ENCODE measurements at places on chromosomes 13 and 19.

- no peak for DNase-seq
Observed at GRCh38 chr13:78638216-78638615, 20.7 kb downstream of the OBI1 start.

DNA sequence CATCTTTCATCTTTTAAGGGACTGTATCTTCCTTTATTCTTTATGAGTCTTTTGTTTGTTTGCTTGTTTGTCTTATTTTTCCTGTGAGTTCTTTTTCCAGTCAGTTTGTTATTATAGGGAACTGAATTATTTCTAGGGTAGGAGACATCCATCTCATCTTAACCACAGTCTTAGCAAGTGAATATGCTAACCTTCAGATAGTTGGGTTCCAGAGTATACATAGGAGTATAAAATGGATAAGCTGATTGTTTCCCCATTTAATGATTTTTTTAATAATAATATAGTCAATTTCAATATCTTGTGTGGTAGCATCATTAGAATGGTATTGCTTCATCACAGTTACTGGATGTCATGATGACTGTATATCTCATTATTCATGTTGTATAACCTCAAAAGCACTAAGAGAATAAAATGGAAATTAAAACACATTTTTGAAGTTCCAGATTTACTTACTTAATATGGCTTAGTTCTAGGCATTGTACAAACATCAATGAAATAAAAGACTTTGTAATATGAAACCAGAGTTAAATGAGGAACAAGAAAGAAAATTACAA, 33.0 kb downstream of the GPC6 start:
- no peak for DNase-seq

- no peak for DNase-seq
Observed at GRCh38 chr13:71090990-71091389, 776.0 kb downstream of the DACH1 start.

GRCh38 chr19:18483119-18483890, 38.6 kb downstream of the ELL start:
- no peak for DNase-seq

GRCh38 chr19:11463391-11463790, 17.5 kb downstream of the ELAVL3 start:
- no peak for DNase-seq

DNA sequence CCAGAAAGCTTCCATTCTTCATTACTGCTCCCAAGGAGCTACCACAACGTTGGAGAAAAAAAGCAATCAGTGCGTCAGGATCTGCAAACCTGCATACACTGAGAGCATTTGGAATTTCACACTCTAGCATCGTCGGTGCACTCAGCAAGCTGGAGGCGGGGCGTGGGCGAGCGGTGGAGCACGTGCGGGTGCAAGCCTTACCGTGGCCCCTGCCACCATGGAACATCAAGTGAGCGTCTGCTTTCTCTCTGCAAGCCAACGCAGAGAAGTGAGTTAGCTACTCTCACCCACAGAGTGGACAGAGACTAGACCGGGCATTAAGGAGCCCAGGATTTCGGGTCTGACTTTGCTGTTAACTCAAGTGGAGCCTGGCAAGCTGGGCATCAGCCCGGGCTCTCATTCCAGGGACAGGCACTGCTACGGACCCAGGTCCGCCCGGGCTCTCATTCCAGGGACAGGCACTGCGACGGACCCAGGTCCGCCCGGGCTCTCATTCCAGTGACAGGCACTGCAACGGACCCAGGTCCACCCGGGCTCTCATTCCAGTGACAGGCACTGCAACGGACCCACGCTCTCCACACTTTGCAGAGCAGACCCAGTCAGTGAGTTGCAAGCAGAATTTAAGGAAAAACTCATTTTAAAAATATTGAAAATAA, 124.1 kb upstream of the SPACA7 start:
- no peak for DNase-seq

GRCh38 chr19:14118165-14119051, 846 bp upstream of the PRKACA start:
- peak; percentile 15 for DNase-seq

GRCh38 chr13:99909836-99910619, 61.5 kb downstream of the ZIC5 start:
- no peak for DNase-seq

DNA sequence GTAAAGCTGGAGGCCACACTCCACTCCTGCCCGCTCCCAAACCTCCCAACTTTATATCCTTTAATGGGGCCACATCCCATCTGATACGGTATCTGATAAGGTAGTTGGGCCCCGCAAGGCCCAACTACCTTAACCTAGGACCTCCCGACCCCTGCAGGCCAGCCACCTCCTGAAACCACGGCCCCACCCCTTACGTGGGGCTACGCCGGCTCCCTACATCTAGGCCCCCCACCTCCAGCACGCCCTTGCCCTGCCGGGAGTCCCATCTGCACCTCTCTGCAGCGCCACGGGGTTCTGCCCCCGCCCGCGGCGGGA, 2.2 kb downstream of the IGFLR1 start:
- no peak for DNase-seq

- DNase-seq, result no peak
Observed at GRCh38 chr13:33073338-33073737, 57.1 kb downstream of the KL start.

- DNase-seq, result no peak
Observed at GRCh38 chr19:39299404-39299803, 3.2 kb downstream of the IFNL1 start.

- DNase-seq, result no peak
Observed at GRCh38 chr19:42816894-42817293, 51.4 kb upstream of the PSG8 start.

- DNase-seq, result no peak
Observed at GRCh38 chr13:81987677-81988357, 1646.9 kb upstream of the SPRY2 start.

- no peak for DNase-seq
Observed at GRCh38 chr19:48755084-48755641, at the start of gene FGF21. Gene FGF21 (plus strand): TSS chr19:48755524. CDS start chr19:48756237, 713 bp downstream.

DNA sequence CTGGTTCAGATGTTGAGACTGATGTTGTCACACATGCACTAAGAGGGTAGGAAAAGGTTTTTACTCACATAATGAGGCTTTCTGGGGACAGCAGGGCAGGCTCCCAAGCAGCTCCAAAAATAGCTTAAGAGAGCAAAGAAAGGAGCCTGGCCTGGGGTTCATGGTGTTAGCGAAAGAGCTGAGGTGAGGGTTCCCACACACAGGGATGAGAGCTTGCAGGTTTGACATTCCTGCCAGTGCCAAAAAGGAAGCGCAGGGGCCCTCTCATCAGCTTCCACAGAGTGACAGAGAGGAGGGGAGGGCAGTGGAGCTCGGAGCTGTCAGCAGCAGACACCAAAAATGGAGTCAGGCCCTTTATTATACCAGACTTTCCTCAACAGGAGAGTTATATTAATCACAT, 65.5 kb upstream of the FAM216B start:
- DNase-seq, result no peak

- no peak for DNase-seq
Observed at GRCh38 chr19:5345895-5346386, 5.3 kb upstream of the PTPRS start.

DNA sequence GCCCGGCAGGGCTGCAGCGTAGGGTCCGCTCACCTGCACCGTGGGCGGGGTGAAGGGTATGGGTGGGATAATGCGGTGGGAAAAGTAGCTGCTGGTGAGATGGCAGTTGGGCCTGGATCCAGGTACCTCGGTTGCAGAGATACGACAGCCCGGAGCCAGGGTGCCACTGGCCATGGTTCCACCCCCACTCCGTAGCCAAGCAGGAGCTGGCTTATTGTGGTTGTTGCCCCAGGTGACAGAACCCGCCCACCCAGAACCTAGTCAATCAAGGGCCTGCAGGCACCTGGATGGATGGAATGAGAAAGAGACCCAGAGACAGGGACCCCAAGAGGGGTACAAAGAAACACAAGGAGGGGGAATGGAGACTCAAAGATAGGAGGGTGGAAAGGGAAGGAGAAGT, 3.5 kb upstream of the LHB start:
- DNase-seq, result no peak

- DNase-seq, result no peak
Observed at GRCh38 chr19:35249146-35249847, 495 bp downstream of the LSR start.

DNA sequence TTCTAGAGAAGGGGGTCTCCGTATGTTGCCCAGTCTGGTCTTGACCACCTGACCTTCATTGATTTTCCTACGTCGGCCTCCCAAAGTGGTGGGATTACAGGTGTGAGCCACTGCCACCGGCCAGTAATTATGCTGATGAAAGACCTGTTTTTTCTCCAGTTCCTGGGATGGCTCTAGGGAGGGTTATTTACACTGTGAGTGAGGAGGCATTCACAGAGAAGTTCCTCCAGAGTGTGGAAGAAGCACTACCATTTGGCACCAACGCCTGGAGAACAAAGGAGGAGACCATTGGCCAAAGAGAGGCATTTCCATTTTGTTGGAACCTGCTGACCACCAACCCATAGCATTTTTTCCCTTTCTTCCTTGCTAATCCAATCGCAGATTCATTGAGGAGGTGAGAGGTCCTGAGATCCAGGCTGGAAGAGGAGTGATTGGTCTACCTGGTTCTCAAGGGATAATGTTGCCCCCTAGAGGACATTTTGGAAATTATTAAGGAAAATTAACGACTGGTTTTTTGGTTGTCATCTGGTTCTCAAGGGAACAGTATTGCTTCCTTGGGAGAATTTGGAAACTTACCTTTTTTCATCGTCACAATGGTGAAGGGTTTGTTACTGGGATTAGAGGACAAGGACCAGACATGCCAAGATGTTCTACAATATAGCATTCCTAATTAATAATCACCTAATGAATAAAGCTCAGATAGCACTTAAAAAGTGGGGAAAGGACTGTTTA, 5.5 kb upstream of the SAE1 start:
- no peak for DNase-seq

GRCh38 chr19:15640294-15640903, at the start of gene CYP4F3:
Gene CYP4F3 (plus strand): TSS chr19:15640897. CDS start chr19:15641416, 519 bp downstream.
- DNase-seq, result no peak

- no peak for DNase-seq
Observed at GRCh38 chr13:21326155-21327031, 132.7 kb downstream of the ZDHHC20 start.

GRCh38 chr13:31767175-31767900, 28.0 kb downstream of the RXFP2 start:
- no peak for DNase-seq

- peak; percentile 36 for DNase-seq
Observed at GRCh38 chr19:14383661-14384555, 2.7 kb downstream of the ADGRE5 start.

DNA sequence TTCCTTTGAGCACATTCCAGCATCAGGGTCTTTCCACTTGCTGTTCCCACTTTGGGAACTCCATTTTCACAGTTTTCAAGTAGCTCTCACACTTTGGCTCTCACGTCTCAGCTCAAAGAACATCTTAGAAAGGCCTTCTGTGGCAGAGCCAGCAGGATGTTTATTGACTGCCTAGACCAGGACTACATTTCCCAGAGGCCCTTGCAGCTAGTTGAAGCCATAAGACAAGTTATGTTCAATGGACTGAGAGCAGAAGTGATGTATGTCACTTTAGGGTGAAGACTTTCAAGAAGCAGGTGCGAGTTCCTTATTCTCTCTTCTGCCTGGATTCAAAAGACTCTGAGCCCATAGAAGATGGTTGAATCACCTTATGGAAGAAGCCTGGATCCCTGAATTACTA, 4.3 kb upstream of the HAUS5 start:
- no peak for DNase-seq

DNA sequence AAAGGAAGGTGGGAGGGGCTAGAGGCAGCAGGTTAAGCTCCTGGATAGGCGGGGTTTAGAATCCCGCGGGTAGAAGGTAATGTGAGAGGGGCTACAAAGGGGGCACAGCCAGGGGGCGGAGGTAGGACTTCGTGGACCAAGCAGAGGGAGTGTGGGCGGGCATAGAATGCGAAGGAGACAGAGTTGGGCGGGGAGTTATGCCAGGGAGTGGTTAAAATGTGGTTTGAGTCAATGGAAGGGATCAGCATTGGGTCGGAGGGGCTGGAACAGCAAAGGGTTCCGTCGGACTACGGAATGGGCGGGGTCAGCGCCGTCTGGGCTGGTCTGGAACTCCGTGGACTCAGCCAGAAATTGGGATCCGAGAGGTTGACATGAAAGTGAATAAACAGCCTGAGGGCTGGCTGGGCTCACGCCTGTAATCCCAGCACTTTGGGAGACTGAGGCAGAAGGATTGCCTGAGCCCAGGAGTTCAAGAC, 3.0 kb downstream of the LTBP4 start:
- DNase-seq, result no peak

GRCh38 chr19:42568006-42568405, 26.7 kb downstream of the CEACAM8 start:
- DNase-seq, result no peak

DNA sequence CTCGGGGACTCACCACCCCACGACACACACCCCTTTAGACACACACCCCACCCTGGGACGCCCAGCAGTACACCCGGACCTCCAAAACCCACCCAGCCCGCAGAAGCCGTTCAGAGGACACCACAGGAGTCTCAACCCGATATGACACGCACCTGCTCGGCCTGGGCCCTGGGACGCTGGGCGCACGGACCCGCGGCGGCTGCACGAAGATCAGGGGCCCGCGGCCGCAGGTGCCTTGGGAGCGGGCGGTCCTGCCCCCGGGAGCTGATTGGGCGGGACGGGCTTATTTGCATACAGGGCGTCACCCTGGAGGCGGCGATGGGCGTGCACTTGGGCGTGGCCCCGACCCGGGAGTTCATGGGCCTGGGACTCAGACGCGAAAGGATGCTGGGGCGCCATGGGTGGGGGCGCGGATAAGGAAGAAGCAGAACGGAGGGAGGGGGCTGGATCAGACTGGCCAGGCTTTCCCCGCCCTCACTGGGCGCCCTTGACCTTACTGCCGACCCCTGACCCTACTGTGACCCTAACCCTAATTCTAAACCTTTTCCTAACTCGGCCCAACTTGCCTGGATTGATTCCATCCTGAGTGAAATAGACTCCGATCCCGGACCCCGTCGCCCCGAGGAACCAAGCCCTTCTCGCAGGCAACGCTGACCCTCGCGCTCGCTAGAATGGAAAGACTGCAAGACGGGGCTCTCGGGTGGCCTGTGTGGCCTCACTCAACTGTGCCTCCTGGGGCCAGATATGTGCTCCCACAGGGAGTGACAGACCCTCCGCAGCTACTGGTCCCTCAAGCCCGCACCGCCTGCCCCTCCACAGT, at the start of gene MEF2B:
TSS of gene MEF2B (minus strand) at position 211 of the 820 bp plus-strand sequence. CDS start 19,528 bp downstream, outside the sequence.
- DNase-seq, result peak; percentile 77

DNA sequence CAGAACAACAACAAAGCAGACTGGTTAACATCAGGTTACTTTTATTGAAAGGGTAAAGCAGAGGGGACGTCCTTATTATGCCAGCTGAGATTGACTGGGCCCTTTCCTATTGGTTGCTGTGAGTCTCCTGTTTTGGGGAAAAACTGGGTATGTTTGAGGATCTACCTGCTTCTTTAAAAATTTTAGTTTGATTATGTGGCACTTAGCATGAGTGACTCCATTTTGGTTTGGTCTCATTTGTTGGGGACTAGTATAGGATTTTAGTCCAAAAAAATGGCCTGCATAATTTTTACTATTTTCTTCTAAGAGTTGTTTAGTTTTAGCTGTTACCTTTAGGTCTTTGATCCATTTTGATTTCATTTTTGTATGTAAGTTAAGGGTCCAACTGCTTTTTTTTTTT, 14.4 kb downstream of the ZNF627 start:
- DNase-seq, result no peak

DNA sequence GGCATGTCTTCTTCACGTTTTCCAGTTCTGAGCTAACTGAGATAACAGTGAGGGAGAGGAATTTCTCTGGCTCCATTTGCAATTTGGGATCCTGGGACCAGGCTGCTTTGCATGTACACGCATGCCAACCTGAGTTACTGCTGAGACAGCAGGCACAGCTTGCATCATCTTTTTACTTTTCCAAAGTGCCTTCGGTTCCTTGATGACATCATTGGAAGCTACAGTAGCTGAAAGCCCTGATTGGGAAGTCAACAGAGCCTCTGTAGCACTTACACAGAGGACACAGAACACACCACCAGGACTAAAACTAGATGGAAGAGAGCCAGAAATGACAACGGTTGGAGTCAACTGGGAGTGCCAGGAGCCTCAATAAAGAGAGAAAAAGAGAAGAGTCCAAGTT, 399.1 kb upstream of the GPC6 start:
- DNase-seq, result no peak

Measured in stimulated activated CD4-positive, alpha-beta T cell treated with anti-CD3 and anti-CD28 coated beads, Interleukin-12 subunit alpha, Interleukin-12 subunit beta, amount 100 ng/mL, for 4 hours (primary cell).